ENCODE measurements at places on chromosomes 4 and X.

- no peak for DNase-seq
Measured at GRCh38 chr4:161919442-161920220, 244.2 kb downstream of the FSTL5 start.

- DNase-seq, result no peak
Measured at GRCh38 chr4:182022909-182023308, 220.3 kb upstream of the TENM3 start.

- no peak for DNase-seq
Measured at GRCh38 chr4:7759635-7760034, 180.0 kb downstream of the AFAP1 start.

DNA sequence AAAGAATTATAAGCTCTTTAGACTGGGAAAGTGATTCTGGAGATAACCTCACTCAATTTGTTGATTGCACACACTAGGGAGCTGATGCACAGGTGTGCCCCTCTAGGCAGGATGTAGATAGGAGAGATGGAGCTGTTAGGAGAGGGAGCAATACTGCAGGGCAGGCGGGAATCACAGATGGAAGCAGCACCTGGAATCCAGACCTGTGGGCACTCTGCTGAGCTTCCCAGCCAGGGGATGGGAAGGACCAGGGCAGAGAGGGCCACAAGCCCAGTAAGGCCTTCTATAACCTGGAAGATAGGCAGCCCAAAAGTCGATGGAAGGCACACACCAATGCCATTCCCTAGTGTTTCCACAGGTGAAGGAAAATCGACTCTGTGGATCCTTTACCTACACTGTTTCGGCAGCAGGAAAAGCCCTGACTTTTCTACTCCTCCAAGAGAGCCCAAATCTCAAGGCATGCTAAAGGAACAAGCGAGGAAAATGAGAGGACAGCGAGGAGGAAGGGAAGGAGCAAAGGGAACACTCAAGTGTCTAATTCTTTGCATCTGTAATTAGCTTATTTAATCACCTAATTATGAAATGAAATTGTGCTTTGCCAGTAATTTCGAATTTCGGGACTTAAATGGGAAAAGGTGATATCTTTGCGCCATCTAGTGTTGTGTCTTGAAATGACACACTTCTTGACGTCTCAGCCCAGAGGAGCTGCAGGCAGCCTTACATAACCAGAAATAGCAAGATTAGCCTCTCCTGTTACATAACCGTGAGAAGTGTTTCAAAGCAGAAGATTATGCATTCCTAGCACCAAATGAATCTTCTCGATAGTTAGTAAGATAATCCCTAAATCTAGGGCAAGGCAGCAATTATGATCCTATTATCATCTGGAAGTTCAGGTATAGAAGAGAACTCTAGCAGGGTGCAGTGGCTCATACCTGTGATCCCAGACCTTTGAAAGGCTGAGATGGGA is 31.0 kb upstream of the TLR3 start:
- peak; percentile 61 for DNase-seq

- DNase-seq, result no peak
Measured at GRCh38 chr4:111959222-111959621, 186.0 kb upstream of the FAM241A start.

DNA sequence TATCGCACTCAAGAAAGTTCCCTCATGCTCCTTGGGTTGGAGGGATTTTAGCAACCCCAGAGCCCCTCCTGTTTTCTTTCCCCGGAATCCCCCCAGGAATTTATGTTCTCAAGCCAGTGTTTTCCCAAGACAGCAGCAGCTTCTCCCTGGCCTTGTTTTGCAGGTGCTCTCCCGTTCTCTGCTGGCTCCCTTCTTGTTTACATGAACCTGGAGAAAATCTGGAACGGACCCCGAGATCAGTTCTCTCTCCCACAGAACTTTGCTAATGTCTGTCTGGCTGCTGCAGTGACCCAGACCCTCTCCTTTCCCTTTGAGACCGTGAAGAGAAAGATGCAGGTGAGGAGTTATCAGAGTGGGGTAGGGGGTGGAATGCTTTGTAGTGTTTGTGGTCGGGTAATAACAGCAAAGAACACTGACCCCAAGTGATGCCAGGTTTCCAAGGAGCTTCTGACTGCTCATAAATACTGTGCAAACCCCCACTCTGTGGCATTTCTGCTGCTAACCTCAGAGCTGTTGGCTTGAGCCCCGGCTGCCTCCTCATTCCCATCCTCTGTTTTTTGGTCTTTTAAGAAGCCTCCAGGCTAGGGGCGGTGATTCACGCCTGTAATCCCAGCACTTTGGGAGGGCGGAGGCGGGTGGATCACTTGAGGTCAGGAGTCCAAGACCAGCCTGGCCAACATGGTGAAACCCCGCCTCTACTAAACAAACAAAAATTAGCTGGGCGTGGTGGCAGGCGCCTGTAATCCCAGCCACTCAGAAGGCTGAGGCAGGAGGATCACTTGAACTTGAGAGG is 11.1 kb downstream of the SLC25A43 start:
- no peak for DNase-seq

- no peak for DNase-seq
Measured at GRCh38 chrX:20595928-20596575, 329.3 kb upstream of the RPS6KA3 start.

- DNase-seq, result no peak
Measured at GRCh38 chr4:170243662-170244288, 154.0 kb upstream of the AADAT start.

GRCh38 chr4:87838890-87839591 is 6.3 kb downstream of the MEPE start:
- no peak for DNase-seq

DNA sequence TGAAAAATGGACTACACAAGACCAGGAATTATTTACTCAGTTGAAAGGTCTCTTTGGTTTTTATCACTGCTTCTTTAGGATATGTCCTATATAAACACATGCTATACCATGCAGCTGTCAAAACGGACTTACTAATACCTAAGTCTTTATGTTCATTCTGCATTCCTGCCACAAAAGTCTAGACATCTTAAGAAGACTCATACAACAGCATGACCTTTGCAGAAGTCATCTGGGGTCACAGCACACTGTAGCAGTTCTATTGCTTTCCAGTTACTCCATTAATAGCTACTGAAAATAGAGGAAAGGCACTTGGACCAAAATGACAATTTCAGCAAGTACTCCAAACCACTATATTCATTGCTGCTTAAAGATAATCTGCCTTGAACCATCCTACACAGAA is 53.2 kb downstream of the DDX60 start:
- no peak for DNase-seq

GRCh38 chrX:47902161-47902560 is 65.5 kb downstream of the ZNF81 start:
- DNase-seq, result no peak

DNA sequence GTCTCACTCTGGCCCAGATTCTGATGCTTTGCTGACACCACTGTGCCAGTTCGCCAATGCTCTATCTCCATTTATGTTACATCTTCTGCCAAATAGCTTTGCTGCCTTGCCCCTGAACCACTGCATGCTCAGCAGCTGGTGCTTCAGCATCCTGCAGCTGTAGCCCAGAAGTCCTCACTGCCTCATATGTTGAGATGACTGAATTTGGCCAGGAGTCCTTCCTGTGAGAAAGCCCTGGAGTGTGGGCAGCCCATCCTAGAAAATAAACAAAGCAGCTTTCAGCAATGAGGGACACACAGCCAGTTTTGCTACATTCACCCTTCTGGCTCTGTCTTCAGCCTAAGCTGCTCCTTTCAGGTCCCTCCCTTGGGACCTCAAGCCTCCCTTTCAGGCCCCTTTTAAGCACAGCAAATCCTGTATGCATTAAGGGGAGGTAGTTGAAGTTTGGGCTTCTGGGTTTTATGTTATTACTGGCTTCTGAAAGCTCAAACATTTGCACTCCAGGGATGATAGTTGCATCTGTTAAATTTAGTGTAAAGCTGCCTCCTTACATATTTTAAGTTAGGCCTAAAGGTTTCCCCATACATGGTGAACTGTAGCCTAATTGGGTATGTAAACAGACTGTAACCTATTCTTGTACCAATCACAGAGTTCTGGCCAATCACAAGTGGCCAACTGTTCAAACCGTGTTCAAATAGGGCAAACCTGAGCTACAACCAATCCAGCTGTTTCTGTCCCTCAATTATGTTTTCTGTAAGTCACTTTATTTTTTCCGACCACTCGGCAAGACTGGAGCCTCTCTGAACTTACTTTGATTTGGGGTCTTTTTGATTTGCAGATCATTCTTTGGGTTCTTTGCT is 2.1 kb upstream of the TMEM165 start:
- DNase-seq, result no peak

DNA sequence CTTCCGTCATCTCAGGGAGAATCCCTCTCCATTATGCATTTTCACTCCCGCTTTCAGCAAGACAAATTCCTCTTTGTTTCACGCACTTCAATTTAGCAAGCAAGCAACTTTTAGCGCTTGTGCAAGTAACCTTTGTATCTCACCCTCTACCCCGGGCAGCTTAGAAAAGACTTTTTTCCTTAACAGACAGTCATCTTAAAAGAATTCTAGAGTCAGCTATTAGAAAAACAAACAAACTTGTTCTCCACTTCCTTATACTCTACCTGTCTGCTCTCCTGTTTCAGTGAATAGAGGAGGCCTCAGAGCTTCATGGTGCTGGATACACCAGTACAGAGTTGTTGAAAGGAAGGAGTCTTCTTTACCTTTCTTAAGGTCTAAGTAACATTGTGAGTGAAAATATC is 12.1 kb downstream of the TIGD2 start:
- no peak for DNase-seq

GRCh38 chr4:24913119-24913485 is 260 bp upstream of the CCDC149 start:
- DNase-seq, result no peak

DNA sequence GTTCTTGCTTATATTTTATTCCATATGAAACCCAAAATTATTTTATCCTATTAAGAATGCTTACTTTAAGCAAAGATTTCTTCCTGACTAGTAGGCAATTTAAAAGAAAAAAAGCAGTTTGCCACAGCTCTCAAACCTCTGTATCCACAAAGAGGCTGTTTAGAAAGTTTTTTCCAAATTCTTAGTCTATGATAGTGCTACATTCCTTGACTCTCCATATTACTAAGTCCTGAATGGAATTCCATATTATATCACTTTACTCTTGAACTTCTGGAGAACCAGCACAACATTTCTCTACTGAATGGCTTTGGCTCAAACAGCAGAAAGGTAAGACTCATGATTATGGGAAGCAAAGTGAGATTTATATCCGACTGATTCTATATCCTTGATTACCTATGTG is 8.3 kb downstream of the SLC10A6 start:
- no peak for DNase-seq

- DNase-seq, result no peak
Measured at GRCh38 chrX:17377795-17378194, 2.8 kb downstream of the NHS start.

GRCh38 chr4:823176-823760 is 2.7 kb downstream of the CPLX1 start:
- DNase-seq, result no peak

DNA sequence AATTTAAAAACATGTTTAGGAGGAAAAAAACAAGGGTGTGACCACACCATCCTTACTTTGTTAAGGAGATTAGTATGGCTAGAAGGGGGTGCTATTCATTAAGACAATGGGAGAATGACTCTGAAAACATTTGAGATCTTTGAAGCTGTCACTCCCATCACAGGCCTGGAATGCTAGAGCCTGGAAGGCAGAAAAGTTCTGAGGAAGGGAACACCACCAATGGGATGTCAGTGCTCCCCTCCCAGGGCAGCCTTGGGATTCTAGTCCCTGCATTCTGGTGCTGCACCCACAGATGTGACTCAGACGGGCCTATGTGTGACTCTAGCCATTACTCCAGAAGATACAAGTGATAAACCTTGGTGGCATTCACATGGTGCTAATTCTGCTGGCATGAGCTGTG is 162.2 kb upstream of the ANXA10 start:
- no peak for DNase-seq

DNA sequence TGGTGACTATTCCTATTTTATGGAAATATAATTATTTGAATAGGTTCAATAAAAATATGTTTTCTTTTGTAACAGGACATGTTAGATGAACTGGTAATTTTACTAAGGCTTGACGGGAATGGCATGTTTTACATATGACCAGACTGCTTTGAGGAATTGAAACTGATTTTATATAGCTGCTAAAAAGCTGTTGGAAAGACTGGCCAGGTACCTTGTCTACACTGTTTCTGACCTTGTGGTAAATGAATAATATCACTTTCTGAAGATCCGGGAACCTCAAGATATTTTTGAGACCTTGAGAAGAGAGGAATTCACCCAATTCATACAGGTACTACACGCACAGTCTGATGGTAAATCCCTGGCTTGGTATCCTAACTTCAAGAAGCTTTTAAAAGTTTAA is 42.1 kb upstream of the USP46 start:
- DNase-seq, result no peak
